Esophagus squamous epithelium (tissue), 5 donors: ENCODE measurements at places on chromosomes 6 and 20.

- no peak for DNase-seq
Observed at GRCh38 chr20:17925141-17925939, 43.3 kb downstream of the SNX5 start.

GRCh38 chr6:160013987-160014868, 45.3 kb downstream of the IGF2R start:
- DNase-seq = no peak

- DNase-seq = no peak
Observed at GRCh38 chr6:30450909-30451841, 38.1 kb upstream of the HLA-E start.

GRCh38 chr20:2473516-2473915, 2.9 kb upstream of the SNRPB start:
- no peak for DNase-seq

DNA sequence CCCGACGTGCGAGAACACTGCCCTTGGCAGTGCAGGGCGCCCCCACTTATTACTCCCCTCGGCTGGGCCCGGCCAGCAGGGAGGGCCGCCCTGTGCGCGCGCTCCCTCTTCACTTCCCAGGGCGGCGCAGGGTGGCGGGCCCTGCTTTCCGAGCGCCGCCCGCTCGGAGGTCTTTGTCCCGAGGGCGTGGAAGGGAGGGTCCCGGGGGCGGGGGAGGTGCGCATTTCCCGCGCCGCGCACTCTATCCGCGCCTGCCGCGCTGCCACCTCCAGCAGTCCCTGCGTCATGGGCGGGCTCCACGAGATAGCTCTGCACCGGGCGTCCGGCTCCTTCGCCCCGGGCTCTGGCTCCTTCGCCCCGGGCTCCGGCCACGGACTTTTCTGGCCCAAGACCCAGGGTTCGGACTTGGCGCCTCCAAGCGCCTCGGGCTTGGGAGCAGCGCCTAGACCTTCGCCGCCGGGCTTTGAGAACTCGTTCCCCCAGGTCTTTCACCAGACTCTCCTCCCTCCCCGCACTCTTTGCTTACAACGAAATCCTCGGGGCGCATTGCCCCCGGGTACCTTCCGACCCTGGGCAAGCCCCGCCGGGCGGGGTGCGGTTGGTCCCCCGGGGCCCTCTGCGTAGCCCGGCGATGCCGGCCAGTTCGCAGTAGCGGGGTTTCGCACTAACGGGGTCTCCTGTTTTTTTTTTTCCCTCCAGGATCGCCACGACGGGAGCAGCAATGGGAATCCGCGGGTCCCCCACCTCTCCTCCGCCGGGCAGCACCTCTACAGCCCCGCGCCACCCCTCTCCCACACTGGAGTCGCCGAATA, 1.6 kb downstream of the TFAP2C start:
- DNase-seq = no peak

DNA sequence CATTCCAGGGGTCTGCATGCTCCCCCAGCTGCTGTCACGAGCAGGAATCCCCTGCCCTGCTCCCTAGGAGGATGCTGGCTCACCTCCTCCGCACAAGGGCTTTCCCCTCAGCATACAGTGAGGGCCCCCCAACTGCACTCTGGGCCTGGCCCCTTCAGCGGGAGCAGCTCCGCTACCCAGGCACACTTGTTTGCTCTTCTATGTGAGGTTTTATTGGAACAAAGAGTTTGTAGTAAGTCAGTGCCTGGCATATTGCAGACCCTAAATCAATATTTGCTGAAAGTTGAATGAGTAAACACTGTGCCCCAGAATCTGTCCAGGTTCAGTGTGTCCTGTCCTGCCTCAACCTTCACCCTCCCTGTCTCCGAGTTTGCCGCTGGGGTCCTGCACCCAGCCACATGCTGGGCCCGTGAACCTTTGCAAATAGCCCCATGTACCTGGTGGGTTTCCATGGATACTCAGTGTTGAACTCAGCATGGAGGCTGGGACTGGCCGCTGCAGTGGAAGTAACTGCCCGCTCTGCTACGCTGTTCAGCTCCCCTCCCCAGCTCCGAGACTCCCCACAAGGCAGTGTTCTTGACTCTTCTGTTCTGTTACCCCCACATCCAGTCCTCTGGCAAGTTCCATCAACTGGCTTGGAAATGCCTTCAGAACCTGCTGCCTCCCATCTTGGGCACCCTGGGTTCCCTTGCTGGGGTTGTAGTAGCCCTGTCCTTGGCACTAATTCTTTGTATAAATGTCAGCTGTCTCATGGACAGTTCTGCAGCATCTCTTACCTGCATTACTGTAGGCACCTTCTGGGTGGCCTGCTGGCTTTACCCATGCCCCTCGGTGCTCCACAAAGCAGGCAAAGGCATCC, 15.7 kb downstream of the SLC22A1 start:
- DNase-seq = no peak

DNA sequence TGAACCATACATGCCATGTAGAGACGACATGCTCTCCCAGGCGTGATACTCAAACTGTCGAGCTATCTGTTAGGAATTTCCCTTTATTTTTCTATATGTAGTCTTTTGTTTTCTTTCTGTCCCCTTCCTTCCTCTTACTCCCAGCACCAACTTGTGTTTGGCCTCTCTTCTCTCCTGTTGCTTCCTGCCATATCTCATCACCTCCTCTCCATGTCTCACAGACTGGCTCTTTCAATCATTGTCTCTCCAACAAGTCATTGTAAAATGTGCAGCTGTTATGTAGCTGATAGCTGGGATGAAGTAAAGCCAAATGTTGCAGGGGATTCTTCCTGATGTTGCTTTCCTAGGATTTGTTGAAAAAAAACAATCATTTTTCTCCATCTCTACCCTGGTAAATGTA, 234.5 kb downstream of the TMEM242 start:
- no peak for DNase-seq

DNA sequence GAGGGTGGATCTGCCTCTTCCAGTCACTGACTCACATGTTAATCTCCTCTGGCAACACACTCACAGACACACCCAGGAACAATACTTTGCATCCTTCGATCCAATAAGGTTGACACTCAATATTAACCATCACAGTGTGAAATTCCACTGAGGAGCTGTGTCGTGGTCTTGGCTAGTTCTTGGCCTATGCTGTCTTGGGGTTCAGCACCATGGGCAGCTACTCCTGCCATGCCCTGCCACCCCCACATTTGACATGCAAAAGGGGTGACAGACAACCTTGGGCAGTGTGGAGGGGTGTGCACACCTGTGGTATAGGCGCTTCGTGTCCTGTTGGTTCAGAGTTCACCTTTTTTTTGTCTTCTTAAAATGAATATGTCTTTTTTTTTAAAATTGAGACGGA, 25.8 kb downstream of the ANKRD6 start:
- no peak for DNase-seq

DNA sequence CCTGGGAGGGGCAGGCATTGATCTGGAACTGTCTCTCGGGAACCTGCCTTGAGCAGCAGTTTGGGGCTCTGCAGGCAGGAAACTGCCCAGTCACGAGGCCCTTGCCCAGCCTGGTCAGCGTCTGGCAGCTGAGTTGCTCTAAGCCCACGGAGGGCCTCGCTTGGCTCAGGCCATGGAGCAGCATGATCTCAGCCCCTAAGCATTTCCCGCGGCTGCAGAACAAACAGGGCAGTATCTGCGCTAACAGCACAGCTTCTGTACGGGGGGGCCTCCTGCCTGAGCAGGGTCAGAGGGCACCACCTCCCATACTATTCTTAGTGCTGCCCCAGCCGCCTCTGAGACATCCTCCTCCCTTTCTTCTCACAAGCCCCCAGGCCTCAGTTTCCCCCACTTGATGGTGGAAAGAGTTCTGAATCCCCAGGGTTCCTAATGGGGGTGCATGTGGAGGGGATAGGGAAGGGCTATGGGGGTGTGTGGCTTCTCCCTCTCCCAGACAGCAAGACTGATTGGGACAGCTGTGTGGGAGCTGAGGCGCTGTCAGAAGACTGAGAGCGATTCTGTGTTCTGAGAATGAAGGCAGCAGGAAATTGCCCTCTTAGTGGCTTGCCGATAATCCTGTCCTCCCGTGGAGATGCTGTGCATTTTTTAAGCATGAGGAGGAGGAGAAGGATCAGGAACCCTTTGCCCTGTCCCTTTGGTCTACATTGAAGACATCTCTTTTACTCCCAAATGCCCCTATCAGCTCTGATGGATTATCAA, 46.4 kb downstream of the MOCS1 start:
- no peak for DNase-seq

GRCh38 chr6:11752360-11752759, 26.2 kb downstream of the ADTRP start:
- no peak for DNase-seq

DNA sequence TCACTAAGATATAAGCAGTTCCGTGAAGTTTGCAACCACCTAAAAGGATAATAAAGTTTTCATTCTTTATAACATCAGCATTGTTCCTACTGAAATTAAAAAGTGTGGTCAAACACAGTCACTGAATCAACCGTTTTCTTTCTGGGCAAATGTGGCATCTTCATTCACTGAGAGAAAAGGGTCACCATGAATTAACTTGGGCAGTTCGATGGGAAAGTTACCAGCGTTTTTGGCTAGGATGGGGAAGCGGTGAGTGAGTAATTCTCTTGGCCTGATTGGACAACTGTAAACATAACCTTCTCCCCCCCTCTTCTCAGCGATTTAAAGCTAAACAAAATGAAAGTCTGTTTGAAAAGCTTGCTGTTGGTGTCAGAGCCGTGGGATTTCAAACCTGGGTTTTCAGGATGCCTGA, 181.8 kb downstream of the SASH1 start:
- no peak for DNase-seq

DNA sequence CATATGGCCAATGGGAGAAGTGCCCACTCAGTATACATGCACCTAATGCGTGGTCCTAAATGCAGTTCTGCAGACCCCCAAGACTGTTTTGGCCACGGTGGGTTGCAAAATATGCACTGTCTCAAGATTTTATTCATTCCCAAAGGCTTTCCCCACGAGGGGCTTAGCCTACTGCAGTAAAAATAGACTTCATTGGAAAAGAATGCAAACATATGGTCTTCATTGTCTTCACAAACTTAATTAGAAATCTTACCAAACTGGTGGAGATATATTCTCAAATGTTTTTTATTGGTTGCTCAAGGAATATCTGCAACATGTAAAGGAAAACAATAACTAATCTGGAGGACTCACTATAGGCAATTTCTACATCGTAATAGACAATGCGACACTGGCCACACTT, 31.6 kb upstream of the PRL start:
- DNase-seq = no peak

- no peak for DNase-seq
Observed at GRCh38 chr6:1070085-1070521, 241.8 kb upstream of the FOXQ1 start.

- no peak for DNase-seq
Observed at GRCh38 chr6:21918041-21918440, 324.5 kb downstream of the SOX4 start.

- DNase-seq = no peak
Observed at GRCh38 chr20:10448270-10449156, 13.4 kb downstream of the SLX4IP start.

DNA sequence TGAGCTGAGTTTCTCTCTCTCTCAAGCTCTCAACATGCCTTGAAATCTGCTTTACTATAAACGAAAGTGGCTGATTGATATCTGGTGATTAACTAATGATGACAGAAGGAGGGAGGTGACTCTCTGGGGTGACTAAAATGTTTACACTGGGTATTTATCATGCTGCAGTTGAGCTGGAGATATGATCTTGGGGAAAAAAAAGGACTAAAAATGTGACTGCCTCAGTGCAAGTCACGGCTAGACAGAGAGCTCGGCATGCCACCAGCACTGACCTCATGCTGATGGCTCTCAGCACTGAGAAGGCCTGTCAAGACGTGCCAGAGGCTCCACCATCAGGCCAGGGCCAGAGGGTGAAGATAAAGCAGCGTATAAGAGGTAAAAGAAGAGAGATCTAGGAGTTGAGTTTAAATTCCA, 103.1 kb upstream of the SPACA1 start:
- no peak for DNase-seq

- no peak for DNase-seq
Observed at GRCh38 chr6:130337534-130337933, 28.3 kb upstream of the TMEM200A start.

GRCh38 chr20:40196846-40197436, 492.1 kb downstream of the MAFB start:
- DNase-seq = no peak

- DNase-seq = no peak
Observed at GRCh38 chr6:3385660-3386151, 71.1 kb downstream of the SLC22A23 start.

- DNase-seq = no peak
Observed at GRCh38 chr6:21881969-21882465, 288.5 kb downstream of the SOX4 start.

DNA sequence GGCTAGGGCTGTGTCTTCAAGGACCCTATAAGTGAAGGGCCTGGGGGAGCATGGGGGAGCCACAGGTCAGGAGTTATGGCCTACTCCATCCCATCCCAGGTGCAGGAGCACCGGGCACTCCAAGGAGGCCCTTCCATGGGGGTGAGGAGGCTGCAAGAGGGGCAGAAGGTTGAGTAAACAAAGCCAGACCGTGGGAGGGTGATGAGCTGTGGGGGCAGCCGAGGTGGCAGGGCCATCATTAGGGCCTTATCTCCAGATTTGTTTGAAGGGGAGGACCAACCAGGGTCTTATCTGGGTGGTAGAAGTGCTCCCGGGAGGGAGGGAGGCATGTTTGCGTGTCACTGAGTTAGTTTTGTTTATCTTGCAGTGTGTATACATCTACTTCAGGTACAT, 2.1 kb upstream of the FAM83C start:
- no peak for DNase-seq

GRCh38 chr6:44740566-44741120, 353.1 kb downstream of the CDC5L start:
- no peak for DNase-seq

DNA sequence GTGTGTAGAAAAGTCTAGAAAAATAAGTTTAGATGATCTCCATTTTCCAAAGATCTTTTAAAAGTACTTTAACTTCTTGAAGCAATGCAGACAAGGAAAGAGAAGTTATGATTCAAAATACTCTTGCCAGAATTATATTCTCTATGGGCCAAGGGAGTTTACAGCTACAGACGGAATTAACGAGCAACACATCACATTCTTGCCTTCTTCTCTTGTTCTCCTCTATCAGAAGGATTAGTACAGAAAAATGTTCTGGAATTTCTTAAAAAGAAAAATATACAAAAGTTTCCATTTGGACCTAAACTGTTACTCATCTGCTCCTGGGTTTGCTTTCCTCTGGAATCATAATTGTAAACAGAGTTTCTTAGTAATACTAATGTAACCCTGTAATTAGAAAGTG, 284.7 kb upstream of the HSF2 start:
- no peak for DNase-seq

GRCh38 chr6:34386316-34387137, 5.9 kb downstream of the NUDT3 start:
- no peak for DNase-seq
